ENCODE measurements at places on chromosomes 7 and 10. TPM values are rescaled to one million over a fixed set of nuclear protein-coding genes. Genes with fewer than 3 reads are reported as not detected.

Gene ACTL6B
- not detected for total RNA-seq

Gene GRM3
- not detected for total RNA-seq

Gene NUTM2B
- 0.86 TPM for total RNA-seq

Gene CTNNA3
- not detected for total RNA-seq

Gene MSRB2
- 16.2 TPM for total RNA-seq

Gene TSPAN33
- not detected for total RNA-seq

Gene NEURL1
- 0.22 TPM for total RNA-seq

Gene PSMG3
- total RNA-seq: 25.5 TPM

Gene POLR2J3
- 63.1 TPM for total RNA-seq

Gene OAT
- 90.8 TPM for total RNA-seq

Gene CFAP46
- total RNA-seq: 0.75 TPM

Gene EIF5AL1
- total RNA-seq: 0.28 TPM

Gene TEX47
- not detected for total RNA-seq

Gene GIMAP1
- 11.8 TPM for total RNA-seq

Gene C10orf95
- total RNA-seq: not detected

Gene BLNK
- not detected for total RNA-seq

Gene PTPRN2
- 0.51 TPM for total RNA-seq

Gene OPTN
- total RNA-seq: 79.9 TPM
